Gastrocnemius medialis (tissue), 4 donors: ENCODE measurements at places on chromosomes 2 and 18. TPM values are rescaled to one million over a fixed set of nuclear protein-coding genes. Genes with fewer than 3 reads are reported as not detected.
A peak's percentile ranks its signal among the peaks of the same experiment; 100 is the strongest.

DNA sequence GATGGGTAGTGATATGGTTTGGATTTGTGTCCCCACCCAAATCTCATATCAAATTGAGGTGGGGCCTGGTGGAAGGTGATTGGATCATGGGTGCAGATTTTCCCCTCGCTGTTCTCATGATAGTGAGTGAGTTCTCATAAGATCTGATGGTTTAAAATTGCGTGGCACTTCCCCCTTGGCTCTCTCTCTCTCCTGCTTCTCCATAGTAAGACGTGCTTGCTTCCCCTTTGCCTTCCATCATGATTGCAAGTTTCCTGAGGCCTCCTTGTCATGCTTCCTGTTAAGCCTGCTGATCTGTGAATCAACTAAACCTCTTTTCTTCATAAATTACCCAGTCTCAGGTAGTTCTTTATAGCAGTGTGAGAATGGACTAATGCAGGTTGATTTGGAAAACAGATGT, 223.2 kb upstream of the APCDD1 start:
- H3K4me1 ChIP-seq, result no peaks in the 10 kb centered on the region
- no peaks in the 10 kb centered on the region for H3K36me3 ChIP-seq
- no peaks in the 10 kb centered on the region for H3K27me3 ChIP-seq
- no peak for DNase-seq
- H3K27ac ChIP-seq, result no peak overlapping the region

GRCh38 chr2:44450806-44451205, 89.1 kb downstream of the CAMKMT start:
- H3K27me3 ChIP-seq, result no peaks in the 10 kb centered on the region
- H3K4me3 ChIP-seq, result no peak overlapping the region
- DNase-seq, result no peak
- H3K4me1 ChIP-seq, result peaks cover 7% of the 10 kb centered on the region
- H3K27ac ChIP-seq, result no peak overlapping the region

DNA sequence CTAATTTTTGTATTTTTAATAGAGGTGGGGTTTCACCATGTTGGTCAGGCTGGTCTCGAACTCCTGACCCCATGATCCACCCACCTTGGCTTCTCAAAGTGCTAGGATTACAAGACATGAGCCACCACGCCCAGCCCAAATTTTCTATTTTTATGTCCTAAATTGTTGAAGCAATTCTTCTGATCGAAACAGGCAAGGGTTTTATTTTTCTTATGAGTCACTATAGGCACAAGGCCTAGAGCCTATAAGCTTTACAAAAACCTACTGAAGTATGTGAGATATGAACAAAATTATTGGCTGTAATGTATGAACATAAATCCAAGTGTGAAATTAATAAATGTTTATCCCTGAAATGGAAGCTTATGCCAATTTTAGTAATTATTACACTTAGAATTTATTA, 464.2 kb upstream of the NRP2 start:
- no peaks in the 10 kb centered on the region for H3K27me3 ChIP-seq
- H3K4me1 ChIP-seq, result no peaks in the 10 kb centered on the region
- no peak overlapping the region for H3K4me3 ChIP-seq
- H3K36me3 ChIP-seq, result no peaks in the 10 kb centered on the region
- H3K27ac ChIP-seq, result no peak overlapping the region

DNA sequence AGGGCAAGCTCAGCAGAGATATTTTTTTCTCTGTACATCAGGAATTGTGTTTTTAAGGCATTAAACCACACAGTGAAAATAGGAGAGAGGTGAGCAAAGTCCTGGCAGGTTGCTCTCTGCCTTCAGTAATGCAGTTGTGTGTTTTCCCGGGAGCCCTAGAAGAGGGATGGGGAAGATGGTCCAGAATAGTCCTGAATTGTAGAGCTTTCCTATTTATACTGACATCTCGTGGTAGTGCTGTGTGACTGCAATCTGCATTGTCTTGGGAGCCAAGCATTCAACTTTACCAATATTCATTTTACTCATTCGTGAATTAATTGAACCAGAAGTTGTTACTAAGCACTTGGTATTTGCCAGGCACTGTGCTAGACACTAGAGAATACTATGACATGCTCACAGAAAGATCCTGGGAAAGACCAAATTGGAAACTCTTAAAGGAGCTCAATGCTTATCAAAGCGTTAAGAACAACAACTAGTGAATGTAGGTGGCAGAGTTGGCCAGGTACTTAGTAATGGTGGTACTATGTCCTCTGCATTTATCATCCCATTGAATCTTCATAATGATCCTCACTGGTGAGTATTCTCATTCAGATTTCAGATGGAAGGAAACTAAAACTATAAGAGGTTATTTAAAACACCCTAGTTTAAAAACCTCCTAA, 214.6 kb downstream of the TRIB2 start:
- peaks cover 4% of the 10 kb centered on the region for H3K4me1 ChIP-seq
- H3K27ac ChIP-seq, result no peak overlapping the region
- H3K4me3 ChIP-seq, result no peak overlapping the region
- DNase-seq, result no peak
- no peaks in the 10 kb centered on the region for H3K36me3 ChIP-seq

DNA sequence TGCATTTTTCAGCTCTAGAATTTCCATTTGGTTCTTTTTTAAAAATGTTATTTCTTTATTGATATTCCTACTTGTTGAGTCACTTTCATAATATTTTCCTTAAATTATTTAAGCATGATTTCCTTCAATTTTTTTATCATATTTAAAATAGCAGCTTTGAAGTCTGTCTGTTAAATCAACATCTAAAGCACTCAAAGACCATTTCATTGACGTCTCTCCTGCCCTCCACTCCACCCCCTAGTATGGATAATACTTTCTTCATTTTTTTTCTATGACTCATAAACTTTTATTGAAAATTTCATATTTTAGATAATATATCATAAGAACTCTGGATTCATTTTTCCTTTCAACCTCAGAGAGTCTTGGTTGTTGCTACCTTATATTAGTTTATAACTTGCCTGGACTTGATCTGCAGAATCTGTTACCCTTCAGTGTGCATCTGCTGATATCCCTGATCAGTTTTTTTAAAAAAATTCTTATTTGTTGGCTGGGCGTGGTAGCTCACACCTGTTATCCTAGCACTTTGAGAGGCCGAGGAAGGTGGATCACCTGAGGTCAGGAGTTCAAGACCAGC, 59.0 kb upstream of the ZNF396 start:
- no peaks in the 10 kb centered on the region for H3K36me3 ChIP-seq
- H3K27me3 ChIP-seq, result no peaks in the 10 kb centered on the region
- H3K4me3 ChIP-seq, result no peak overlapping the region
- no peak overlapping the region for H3K27ac ChIP-seq

DNA sequence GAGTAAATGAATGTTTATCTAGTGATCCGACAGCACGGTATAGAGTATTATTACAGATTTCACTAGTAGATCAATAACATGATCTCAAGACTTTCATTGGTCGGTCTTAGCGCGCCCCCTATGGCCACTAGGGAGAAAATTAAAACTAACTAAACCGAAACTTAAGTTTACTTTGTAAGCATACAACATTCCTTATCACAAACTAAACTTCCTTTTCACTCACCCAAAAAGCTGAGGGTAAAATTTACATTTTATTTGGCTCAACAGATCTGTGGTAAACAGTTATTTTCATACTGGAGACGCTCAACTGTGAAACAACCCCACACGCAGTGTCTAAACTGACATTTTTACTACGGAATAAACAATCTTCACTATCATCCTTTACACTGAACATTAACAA, 215.6 kb upstream of the MAP2 start:
- DNase-seq, result no peak
- no peaks in the 10 kb centered on the region for H3K36me3 ChIP-seq
- H3K4me3 ChIP-seq, result no peak overlapping the region
- no peaks in the 10 kb centered on the region for H3K4me1 ChIP-seq
- H3K27me3 ChIP-seq, result no peaks in the 10 kb centered on the region

GRCh38 chr2:102245266-102246151, 58.7 kb downstream of the IL1RL2 start:
- H3K36me3 ChIP-seq, result no peaks in the 10 kb centered on the region
- H3K27ac ChIP-seq, result no peak overlapping the region
- no peaks in the 10 kb centered on the region for H3K27me3 ChIP-seq
- no peak overlapping the region for H3K4me3 ChIP-seq

DNA sequence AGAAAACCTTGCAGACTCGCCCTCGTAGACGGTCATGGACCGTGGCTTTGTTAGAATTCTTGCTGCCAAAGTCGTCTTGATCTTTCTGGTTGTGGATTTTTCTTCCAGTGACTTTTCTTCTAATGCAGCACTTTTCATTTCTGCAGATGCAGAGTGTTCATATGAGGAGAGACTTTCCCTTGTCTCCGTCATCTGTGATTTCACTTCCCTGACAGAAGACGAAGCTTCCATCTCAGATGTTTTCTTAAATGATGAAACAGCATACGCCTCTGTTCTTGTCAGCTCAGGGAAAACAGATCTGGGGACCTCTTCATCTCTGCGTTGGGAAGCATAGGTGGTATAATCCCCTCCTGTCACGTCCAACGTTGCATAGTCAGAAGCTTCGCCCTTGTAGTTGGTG, 50.9 kb downstream of the PLEKHA3 start:
- H3K4me1 ChIP-seq, result no peaks in the 10 kb centered on the region
- no peak for DNase-seq
- H3K27ac ChIP-seq, result peak overlapping the region; percentile 57
- peaks cover 100% of the 10 kb centered on the region for H3K36me3 ChIP-seq

Gene SOX11
- not detected for total RNA-seq
